ENCODE measurements at places on chromosomes 2 and 18.

- no peak for DNase-seq
Observed at GRCh38 chr2:16738361-16739225, 73.0 kb upstream of the CYRIA start.

DNA sequence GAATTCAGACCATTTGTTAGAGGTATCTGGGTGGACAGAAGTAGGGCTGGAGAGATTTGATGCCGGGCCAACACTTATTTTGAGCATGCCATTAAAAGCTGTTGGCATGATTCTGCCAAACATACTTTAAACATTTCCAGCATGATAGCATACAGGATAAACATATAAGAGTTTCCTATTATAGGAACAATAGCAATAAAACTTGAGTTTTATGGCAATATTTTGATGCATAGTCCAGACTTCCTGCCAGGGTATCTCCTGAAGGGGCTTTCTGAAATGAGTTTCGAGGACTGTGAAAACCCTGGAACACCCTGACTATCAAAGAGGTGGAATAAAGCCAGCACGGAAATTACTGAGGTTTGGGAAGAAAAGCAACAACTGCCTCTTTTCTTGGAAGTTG is 1398.0 kb upstream of the NXPH2 start:
- no peak for DNase-seq

GRCh38 chr2:147569426-147569825 is 275.4 kb upstream of the ACVR2A start:
- DNase-seq, result no peak

DNA sequence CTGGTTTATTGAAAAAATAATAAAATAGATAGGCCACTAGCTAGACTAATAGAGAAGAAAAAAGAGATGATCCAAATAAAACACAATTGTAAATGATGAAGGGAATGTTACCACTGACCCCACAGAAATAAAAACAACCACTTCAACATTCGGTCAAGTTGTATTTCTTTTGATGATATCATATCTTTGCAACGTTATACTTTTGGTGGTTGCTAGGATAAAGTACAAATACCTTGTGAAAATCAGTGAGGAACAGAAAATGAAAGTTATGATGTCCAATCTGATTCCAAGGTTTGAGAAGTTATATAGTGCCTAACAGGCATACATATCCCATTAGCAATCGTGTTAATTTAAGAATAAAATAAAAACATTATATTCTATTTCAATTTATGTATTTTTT is 6.6 kb upstream of the ASNSD1 start:
- no peak for DNase-seq

DNA sequence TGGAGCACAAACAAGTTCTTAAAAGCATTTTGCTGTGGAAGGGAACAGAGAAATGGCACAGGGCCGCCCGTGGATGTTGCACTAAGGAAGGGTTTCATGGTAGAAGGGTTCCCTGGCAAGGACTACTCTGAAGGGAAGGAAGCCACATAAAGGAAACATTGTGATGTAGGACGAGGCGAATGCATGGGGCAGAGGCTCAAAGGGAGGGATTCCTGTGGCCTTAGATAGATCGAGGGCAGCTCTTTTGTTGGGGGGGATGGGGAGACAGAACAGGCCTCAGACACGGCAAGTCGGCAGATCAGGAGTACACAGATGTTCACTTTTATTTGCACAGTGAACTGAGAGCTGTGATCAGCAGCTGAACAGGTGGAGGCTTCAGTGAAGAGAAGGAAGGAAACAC is 205.4 kb downstream of the SNTG2 start:
- DNase-seq, result peak; percentile 56

GRCh38 chr2:122112216-122113005 is 357.0 kb downstream of the TSN start:
- DNase-seq, result no peak

DNA sequence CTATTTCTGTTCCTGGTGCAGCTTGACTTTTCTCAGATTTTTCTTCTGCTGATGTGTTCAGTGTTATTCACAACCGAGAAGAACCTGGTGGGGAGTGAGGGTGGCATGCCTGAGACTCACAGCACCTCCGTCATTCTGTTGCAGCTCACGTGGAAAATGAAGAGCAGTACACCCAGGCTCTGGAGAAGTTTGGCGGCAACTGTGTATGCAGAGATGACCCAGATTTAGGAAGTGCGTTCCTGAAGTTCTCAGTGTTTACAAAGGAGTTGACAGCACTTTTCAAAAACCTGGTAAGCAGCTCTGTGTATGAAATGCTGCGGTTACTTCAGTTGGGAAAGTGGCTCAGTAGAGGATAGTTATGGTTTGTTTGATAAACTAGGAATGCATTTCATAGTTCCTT is 90.5 kb downstream of the ASAP2 start:
- DNase-seq, result no peak

DNA sequence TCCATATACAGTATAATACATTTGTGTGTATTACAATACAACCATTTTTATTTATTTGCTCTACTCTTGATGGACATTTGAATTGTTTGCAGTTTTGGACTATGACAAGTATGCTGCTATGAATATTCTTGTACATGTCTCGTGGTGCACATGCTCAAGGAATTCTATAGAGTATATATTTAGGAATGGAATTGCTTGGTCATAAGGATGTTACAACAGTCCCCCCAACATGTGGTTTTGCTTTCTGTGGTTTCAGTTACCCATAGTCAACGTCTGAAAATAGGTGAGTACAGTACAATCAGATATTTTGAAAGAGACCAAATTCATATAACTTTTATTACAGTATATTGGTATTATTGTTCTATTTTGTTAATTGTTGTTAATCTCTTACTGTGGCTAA is 24.1 kb upstream of the PLEKHM3 start:
- no peak for DNase-seq

GRCh38 chr2:65215946-65216345 is 11.7 kb upstream of the ACTR2 start:
- no peak for DNase-seq

- no peak for DNase-seq
Observed at GRCh38 chr2:98519156-98519555, 74.5 kb downstream of the INPP4A start.

DNA sequence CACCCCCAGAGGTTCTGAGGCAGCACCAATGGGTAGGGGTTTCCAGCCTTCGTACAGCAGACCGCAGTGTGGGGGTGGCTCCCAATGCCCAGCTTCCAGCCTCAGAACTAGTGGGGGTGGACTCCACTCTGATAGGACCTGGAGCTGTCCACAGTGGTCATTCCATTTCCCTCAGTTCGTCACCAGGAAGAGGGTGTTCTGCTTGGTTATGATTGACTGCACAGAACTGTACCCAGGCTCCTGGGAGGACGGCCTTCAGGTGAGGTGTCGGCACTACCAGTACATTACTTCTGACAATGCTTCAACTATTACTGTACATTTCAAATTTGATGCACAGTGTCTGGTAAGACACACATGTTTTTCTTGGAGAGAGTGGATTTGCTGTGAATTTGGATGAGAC is 150.3 kb upstream of the CAPN13 start:
- no peak for DNase-seq

- DNase-seq, result no peak
Observed at GRCh38 chr2:53235836-53236582, 531.6 kb upstream of the CHAC2 start.

DNA sequence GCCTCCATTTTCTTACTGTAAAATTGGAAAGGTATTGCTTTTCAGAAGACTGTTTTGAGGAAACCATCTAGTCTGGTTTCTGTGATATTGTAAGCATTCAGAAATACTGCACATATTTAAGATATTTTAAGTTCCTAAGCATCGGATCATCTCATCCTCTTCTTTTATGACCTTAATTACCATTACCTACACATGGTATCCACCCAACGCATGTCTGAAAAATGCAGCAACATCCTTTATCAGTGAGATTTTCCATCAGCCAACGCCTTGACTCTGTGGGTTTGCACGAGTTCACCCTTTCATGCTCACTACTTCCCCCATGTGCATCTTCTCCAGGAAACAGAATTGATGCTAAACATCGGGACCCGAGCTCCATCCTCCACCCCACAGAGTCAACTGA is 84.3 kb downstream of the COL4A4 start:
- DNase-seq, result no peak

- no peak for DNase-seq
Observed at GRCh38 chr18:67281746-67282145, 234.8 kb downstream of the DSEL start.

GRCh38 chr2:29281086-29281915 is 166.1 kb downstream of the CLIP4 start:
- DNase-seq, result peak; percentile 56

DNA sequence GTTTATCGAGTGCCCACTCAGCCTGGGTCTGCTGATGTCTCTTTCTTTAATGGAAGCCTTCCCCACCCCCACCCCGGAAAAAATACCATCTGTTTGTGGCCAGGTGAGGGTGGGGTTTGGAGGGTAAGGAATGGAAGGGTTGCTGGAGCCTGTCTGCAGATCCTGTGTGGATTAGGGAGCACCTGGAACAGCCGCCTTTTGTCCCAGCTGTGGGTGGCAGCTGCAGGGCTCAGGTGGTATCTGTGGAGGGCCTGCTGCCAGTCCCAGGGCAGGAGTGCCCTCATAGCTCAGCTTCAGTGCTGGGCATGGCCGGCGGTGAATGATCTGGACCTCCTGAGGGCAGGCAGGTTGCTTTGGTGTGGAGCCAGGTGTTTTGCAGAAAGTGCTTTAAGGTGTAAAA is 45.3 kb downstream of the IMPA2 start:
- no peak for DNase-seq

- no peak for DNase-seq
Observed at GRCh38 chr2:108701806-108702205, 17.5 kb upstream of the RANBP2 start.

All from NCI-H524 (cell line).